GM23338 (cell line): ENCODE measurements at places on chromosomes 5 and 9. TPM values are rescaled to one million over a fixed set of nuclear protein-coding genes. Genes with fewer than 3 reads are reported as not detected.

DNA sequence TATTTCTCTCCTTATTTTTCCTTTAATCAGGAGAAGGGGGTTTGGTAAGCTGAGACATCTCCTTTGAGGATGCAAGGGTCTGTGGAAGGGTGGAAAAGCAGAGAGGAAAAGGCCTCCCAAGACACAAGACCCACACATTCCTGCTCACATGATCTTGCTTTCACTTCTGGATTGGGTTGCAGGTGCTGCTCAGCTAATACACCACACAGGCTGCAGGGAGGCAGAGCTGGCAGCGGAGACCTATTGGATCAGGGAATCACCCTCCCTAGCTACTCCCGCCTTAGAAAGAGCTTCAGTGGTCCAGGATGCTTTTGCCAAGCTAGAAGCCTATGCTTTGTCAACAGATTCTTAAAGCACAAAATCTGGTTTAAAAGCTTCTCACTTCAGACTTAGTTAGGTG lies 87.6 kb upstream of the IL33 start:
- peak; percentile 40 for DNase-seq

DNA sequence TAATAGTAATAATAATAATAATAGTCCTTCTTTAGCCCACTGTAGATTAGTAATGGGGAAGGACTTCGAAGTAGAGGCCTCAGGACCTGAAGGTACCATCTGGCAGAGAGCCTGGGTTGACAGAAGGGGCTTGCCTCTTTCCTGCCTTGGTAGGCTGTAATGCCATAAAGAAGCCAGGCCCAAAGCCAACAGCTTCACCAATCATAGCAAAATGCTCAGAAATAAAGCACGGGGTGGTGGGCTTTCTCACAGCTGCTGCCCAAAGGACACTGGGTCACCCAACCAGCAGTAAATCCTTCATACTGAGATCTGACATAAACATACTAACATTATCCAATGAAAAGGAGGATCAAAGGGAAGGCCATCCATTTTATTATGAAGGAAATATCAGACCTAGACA lies 70.7 kb downstream of the SUSD1 start:
- no peak for DNase-seq

GRCh38 chr9:71909887-71910649 lies 925 bp downstream of the ABHD17B start:
- DNase-seq = peak; percentile 76

GRCh38 chr9:126043681-126044080 lies 282.9 kb upstream of the MVB12B start:
- DNase-seq = no peak

- no peak for DNase-seq
These were observed 7.7 kb downstream of the CDKN2AIPNL start for GRCh38 chr5:134403951-134404350.

- no peak for DNase-seq
These were observed 69.8 kb upstream of the CNTLN start for GRCh38 chr9:17065062-17065461.

DNA sequence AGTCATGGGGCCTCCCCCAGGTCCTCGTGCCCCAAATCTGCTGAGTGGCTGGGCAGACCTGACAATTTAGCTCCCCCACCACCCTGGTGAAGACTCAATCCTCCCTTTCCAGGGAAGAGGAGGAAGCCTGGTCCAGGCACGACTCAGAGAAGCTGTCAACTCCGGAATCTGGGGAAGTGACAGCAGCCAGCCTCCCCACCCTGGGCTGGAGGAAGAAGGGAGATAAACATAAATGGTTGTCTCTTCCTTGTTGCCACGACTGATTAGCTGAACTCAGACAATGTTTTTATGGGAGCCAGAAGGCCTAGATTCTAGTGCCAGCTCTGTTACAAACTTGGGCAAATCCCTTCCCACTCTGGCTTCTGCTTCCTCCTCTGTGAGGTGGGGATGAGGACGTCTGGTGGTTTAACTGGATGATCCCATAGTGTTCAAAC lies 15.4 kb downstream of the CCDC69 start:
- no peak for DNase-seq

The G3BP1 gene
- total RNA-seq = 323 and 345 TPM in 2 replicates

The PPP1R26 gene
- 44.4 and 49.8 TPM in 2 replicates for total RNA-seq

The CKMT2 gene
- 3.4 and 8.2 TPM in 2 replicates for total RNA-seq

The STPG3 gene
- not detected in 2 replicates for total RNA-seq

The CCL28 gene
- total RNA-seq = 3.4 and 5.7 TPM in 2 replicates

The GABRA1 gene
- 0.16 and 0.52 TPM in 2 replicates for total RNA-seq

The PRSS3 gene
- 2.5 and 4.2 TPM in 2 replicates for total RNA-seq

The HSPA4 gene
- total RNA-seq = 340 and 371 TPM in 2 replicates

The APBA1 gene
- total RNA-seq = 0.58 and 1.0 TPM in 2 replicates
